ENCODE measurements at places on chromosomes 6 and 20. TPM values are rescaled to one million over a fixed set of nuclear protein-coding genes. Genes with fewer than 3 reads are reported as not detected.

TAGAP gene
- 1.1 TPM for total RNA-seq

GRCh38 chr6:21084656-21085055 lies 508.9 kb upstream of the SOX4 start:
- no peak for DNase-seq

DNA sequence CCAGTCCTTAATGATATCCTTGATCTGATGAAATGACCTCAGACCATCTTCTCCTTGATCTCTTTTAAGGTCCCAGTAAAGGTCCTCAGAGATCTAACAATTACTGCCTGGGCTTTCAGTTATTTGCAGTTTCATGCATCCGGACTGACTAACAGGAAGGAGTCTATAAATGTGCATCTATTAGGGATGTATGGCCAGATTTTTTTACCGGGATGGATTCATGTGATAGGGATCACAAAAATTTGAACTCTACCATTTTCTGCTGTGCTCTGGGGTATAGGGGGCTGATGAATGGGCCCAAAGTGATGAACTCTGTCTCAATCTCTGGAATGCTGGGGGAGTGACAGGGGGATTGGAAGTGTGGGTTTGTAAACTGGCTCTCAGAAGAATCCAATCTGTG lies 36.2 kb upstream of the SCUBE3 start:
- no peak for DNase-seq

DNA sequence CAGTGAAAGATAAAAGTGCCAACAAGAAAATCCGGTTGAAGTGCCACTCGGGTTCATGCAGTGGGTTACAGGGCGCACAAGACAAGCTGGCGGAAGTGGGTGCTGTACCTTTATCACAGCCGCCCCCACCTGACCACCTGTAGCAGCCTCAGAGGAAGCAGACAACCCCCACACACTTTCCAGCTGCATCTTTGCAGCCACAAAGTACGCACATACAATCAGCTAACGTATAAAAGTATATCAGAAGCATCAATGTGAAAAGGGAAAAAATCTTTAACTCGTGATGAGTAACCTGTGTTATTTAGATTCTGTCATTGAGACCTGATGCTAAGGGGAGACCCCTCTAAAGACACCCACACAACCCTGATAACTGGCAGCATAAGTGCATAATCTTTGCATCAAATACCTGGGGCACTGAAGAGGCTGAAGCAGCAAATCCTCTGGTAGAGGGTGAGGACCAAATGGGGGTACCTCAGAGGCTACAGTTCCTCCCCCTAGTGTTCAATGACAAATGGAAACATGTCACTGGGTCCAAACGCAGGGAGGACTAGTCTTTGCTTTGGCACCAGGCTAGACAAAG lies 22.1 kb downstream of the BACH2 start:
- DNase-seq = no peak

TNFAIP3 gene
- 29.9 TPM for total RNA-seq

HIVEP2 gene
- total RNA-seq = 21.8 TPM

DNMT3B gene
- total RNA-seq = 3.0 TPM

SEL1L2 gene
- not detected for total RNA-seq

FRS3 gene
- total RNA-seq = 1.4 TPM

DNA sequence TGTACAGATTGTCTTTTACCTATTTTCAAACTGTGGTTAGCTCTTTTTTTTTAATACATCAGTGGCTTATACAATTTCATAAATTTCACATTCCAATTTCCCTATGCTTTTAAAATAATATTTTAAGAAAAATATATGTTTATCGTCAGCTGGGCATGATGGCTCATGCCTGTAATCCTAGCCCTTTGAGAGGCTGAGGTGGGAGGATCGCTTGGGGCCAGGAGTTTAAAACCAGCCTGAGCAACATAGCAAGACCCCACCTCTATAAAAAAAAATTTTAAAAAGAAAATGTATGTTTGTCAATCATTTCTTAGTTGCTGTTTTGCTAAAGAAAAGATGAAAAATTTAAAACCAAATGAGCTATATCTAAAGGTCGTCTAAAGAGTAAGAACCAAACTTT lies 3.4 kb downstream of the GJA1 start:
- DNase-seq = no peak

CDK5RAP1 gene
- total RNA-seq = 24.9 TPM

- DNase-seq = no peak
Measured at GRCh38 chr6:10030942-10031537, 383.8 kb downstream of the TFAP2A start.

SAMD3 gene
- total RNA-seq = not detected

GRCh38 chr6:100880149-100880852 lies 828 bp downstream of the ASCC3 start:
- no peak for DNase-seq

RIMS1 gene
- 7.5 TPM for total RNA-seq

DNA sequence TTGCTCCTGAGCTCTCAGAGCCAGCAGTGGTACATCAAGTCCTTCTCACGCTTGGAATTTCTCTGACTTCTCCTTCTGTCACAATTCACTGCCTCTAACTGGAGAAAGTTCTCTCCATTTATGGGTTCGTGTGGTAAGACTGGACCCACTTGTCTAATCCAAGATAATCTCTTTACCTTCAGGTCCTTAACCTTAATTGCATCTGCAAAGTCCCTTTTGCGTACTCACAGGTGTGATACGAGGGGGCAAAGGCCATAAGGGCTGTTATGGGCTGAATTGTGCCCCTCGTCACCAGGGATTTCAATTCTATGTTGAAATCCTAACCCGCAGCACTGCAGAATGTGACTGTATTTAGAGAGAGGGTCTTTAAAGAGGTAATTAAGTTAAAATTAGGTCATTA lies 27.5 kb upstream of the TBC1D22B start:
- DNase-seq = no peak

GRCh38 chr20:9457136-9457535 lies 57.3 kb upstream of the LAMP5 start:
- no peak for DNase-seq

- peak; percentile 59 for DNase-seq
Measured at GRCh38 chr6:33927616-33928015, 123.8 kb upstream of the MLN start.

WFDC12 gene
- total RNA-seq = 7.1 TPM

DNA sequence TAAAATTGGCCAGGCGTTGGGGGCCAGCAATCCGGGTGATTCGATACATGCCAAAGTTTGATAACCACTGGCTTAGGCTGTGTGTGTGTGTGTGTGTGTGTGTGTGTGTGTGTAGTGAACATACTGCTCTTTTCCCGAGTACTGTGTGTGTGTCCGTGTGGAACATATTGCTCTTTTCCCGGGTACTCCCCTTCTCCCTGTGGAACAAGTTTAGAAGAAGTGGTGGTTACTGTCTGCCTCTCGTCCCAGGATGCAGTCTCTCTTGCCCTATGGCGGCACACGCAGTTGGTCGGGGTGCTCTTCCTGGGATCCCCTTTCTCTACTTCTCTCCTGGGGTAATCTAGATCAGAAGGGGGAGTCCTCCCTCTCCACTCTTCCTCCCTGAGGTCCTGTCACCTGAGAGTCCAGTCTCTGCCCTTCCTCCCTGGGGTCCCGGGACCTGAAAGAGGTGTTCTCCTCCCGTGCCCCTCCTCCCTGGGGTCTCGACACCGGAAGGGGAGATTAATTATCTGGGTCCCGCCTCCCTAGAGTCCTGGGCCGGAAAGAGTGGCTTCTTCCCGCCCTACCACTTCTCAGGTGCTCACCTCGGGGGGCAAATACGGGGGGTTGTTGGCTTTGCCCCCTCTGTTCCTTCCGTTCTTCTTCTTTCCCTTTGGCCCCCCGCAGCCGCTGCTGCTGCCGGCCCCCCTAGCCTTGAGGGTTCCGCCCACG lies 516 bp downstream of the GTPBP2 start:
- peak; percentile 46 for DNase-seq

MUC21 gene
- total RNA-seq = not detected

DNA sequence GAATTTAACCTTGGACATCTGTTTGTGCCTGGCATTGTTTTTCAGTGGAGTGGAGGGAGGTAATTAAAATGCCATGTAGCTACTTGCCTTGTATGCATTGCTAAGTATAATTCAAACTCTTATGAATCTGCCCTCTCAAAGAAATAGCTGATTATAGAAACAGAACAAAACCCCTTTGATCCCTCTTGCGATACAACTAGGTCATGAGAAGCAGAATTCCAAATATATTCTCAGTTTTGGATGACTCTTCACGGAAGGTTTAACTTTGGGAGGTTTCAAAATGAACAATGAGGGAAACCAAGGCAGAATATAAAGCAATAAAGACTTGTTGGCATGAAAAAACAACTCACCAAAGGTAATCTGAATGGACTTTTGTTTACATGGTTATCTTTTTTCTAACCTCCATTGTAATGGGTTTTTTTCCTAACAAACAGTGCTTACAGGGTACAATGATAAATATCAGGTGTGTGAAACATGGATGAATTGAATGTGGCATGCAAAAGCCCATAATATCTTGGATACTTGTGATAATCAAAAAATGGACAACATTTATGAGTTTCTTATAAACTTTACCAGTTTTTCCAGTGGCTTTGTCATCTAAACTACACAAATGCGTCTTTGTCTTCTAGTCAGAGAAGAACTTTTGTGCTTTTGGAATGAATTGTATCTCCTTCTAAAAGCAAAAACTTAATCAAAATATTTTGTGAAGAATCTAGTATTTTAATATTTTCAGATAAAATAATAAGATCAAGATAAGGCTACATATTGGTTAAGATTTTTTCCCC lies 15.7 kb upstream of the HEY2 start:
- DNase-seq = no peak

DNA sequence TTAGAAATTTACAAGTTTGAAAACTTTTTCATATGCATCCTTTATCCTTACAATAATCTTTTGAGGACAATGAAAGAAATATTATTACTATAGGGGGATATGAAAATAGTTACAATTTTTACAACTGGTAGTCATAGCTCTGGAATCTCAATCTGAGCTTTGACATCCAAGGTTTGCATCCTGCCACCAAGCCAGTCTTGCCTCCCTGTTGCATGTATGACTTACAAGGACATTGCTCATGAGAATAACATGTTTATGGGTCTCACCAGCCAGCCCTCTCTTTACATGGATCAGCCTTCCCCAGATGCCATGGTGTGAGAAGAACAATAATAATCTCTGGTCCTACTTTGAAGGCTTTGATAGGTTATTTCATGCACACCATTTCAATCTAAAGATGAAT lies 67.5 kb downstream of the THEMIS start:
- DNase-seq = no peak

DNA sequence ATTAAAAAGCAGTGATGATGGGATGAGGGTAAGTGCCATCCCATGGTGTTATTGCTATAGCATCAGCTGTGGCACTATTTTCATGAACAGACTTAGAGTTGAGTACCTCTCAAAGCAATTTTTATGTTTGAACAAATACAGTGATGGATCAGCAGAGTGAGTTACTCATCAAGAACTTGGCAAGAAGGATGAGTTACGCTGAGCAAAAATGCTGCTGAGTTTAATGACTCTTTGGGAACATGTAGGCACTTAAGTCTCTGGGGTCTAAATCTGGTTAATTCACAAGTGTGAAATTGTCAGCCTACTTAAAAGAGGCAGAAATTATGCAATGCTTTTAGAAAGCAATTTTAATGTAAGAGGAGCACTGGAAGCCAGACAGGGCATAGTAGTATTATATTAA lies 78.5 kb upstream of the AHI1 start:
- DNase-seq = no peak

FOXA2 gene
- total RNA-seq = not detected

- no peak for DNase-seq
Measured at GRCh38 chr6:112595841-112596240, 248.7 kb downstream of the RFPL4B start.

- no peak for DNase-seq
Measured at GRCh38 chr6:109349419-109349987, 32.8 kb downstream of the CD164 start.

DNA sequence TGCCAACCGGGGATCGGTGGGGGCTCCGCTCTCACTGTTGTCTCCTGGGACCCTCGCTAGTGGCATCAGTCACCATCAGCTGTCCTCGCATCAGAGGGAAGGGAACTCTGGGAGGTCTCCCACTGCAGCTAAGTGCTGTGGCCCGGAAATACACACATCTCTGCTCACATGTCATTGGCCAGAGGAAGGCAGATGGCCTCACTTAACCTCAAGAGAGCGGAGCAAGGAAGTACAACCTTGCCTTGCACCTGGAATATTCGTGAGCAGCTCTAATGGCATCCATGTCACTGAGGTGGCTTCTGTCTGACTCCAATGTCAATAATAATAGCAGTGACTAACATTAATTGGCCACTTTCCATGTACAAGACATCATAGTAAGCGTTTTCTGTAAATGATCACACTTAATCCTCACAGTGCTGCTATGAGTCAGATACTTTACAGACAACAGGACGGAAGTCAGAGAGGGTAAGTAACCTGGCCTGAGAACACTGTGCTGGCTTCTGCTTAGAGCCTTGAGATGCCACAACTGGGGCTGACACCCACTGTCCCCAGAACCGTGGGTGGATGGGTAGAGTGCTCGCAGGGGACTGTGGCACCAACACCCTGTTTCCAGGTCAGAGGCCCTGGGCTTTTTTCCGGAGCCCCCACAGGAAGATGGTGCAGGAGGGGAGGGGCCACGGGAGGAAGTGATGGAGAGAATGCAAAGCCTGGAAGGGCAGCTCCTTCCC lies 6.0 kb downstream of the LHFPL5 start:
- DNase-seq = no peak

DNA sequence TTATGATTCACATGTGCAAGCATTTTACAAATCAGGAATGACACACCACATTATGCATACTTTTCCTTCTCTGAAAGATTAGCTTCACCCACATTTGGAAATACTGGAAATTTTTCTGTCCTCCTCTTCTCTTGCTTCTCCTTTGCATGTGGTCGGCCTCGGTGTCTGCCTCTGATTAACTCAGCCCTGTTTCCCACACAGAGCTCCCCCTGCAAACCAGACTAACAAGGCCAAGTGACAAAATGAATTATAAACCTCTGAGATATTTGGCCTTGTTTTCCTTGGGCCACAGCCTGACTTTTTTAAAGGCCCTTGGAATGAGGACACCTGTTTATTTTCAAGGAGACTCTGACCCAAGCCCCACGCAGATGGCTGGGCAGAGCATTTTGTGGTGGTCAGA lies 9.0 kb upstream of the CCN6 start:
- DNase-seq = no peak

DNA sequence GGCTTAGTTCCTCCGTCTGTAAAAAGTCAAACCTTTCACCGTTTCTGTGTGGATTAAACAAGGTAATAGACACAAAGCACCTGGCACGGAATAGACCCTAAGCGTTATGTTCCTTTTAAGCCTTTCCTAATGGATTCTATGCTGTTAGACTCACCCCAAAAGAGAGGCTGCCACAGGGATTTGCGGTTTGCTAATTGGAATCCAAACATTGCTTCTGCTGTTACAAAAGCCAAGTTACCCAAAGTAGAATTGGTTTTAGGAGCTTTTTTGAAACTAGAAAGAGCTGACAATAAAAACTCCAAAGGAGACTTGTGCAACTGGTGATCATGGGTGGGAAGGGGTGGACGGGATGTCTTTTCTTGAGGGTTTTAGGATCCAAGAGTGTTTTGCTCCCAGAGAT lies 178.0 kb downstream of the BMP7 start:
- no peak for DNase-seq

DNA sequence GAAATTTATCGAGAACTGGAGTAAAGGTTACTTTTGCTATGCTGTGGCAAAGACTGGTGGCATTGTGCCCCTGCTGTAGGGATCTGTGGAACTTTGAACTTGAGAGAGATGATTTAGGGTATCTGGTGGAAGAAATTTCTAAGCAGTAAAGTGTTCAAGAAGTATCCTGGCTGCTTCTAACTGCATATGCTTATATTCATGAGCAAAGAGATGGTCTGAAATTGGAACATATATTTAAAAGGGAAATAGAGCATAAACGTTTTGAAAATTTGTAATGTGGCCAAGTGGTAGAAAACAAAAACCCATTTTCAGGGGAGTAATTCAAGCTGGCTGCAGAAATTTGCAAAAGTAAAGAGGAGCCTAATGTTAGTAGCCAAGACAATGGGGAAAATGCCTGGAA lies 12.3 kb upstream of the UFL1 start:
- no peak for DNase-seq

Data from lower leg skin (tissue), 4 donors.